CD14-positive monocyte (primary cell): ENCODE measurements at places on chromosomes 11 and 22.
A peak's percentile ranks its signal among the peaks of the same experiment; 100 is the strongest.

GRCh38 chr22:43561415-43562178, 149.8 kb downstream of the MPPED1 start:
- no peak for DNase-seq

DNA sequence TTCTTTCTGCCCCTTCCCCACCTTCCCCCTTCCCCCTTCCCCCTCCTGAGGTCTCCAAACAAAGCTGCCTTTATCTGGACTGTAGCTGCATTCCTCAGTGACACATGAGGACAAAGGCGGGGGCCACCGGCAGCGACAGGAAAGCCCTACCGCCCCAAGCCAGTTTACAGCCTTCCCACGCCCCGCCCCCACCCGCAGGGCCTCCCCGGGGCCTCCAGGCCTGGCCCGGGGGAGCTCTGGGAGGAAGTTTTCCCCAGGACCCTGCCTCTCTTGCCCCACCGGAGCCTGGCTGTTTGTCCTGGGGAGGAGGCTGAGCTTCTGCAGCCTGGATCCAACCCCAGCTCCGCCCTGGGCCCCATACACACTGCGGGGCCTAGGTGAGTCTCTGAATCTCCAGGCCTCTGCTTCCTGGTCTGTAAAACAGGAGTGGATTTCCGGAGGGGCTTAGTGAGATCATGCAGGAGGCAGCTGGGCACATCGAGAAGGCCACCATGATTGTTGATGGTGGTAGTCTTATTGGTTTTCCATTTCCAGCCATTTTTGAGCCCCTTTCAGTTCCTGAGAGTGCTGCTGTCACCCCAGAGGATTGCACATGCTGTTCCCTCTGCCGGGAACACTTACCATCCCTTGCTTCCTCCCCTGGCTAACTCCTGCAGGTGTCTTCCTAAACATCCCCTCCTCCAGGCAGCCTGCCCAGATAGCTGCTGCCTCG, 130.7 kb downstream of the MN1 start:
- peak; percentile 37 for DNase-seq

DNA sequence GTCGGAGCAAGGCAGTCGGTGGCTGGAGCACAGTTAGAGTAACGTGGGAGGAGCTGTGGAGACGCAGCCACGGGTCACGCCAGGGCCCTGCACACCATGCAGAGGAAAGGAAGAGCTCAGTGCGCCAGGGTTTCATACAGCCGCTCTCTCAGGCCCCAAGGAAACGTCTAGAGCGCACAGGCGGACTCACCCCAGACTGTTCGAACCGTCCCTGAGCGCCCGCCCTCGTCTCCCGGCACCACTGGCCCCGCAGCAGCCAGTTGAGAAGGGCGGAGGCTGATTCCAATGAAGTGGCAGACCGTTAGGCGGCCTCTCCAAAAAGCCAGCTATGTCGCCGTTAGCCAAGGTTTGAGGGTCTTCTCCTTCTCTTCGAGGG, 483 bp upstream of the HYLS1 start:
- peak; percentile 31 for DNase-seq

- DNase-seq: peak; percentile 40
Observed at GRCh38 chr11:44726283-44727113, at the start of gene TSPAN18. Gene TSPAN18, plus strand, starts transcription at chr11:44726962. Its CDS starts 179,455 bp downstream, at chr11:44906417.

DNA sequence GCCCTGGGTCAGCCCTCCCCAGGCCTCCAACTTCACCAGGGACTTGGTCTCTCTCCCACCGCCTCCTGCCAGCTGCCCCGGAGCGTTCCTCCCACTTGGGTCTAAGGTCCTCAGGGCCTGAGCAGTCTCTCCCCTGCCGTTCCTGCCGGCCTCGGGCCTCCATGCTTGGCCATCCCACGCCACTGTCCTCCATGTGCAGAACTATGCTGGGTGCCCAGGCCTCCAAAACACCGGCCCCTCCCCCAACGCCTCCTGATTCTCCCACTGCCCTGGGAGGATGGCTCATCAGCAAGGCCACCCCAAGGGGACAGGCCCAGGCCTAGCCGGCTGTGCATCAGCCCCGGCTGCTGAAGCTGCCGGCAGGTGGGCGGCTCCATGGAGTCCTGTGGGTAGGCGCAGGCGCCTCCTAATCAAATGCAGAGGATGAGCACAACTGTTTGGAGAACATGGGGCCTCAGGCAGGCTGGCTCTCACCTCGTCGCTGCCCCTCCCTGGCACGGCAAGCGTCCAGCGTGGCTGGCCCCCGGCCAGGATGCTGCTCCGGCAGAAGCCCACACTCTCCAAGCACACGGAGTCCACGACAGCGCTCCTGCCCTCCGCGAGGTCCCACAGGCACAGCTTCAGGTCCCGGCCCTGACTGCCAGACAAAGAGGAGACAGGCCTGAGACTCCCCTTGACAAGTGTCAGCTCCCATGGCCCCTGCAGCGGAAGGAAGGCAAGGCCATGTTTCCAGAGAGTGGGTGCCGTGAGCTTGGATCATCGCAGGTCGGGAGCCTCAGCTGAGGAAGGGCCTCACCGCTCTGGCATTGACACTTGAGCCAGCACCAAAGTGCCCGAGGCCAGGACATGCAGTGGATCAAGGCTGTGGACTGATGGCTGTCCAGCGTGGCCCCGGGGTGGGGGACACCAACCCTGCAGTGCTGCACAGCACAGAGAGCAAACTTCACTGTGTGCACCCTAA, 42.6 kb downstream of the GNB1L start:
- DNase-seq: no peak

DNA sequence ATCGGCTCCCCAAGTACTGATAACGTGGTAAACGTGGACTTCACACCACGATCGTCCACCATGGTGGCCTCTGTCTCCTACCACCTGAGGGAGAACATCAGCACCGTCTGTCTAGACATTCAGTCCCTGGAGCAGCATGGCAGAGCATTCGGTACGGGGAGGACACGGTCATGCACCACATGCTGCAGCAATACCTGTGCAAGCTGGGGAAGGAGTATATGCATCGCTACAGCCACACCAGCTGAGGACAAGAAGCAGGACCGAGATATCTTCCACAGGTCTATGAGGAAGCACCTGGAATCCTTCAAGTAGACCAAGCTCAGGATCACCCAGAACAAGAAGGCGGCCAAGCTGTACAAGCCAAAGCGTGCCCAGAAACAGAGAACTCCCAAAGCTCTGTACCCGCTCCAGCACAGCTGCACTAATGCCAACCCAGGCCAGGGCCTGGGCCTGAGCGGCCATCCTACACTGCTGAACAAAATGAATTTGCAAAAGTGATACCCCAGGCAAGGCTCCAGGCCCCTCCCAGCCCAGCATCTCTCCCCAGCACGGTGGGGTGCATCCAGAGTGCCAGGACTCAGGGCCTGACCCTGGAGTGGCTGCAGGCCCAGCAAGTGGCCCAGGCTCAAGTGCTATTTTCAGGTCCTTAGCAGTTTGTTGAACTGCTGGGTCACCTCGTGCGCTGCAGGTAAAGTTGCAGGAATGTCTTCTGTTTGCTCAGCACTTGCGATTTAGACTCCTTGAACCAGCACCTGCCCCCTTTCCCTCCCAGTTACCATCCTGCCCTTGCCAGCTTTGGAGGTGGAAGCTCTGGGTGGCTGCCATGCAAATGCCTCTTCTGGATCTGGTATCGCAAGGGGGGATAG, 119.3 kb upstream of the SERPIND1 start:
- DNase-seq: no peak

DNA sequence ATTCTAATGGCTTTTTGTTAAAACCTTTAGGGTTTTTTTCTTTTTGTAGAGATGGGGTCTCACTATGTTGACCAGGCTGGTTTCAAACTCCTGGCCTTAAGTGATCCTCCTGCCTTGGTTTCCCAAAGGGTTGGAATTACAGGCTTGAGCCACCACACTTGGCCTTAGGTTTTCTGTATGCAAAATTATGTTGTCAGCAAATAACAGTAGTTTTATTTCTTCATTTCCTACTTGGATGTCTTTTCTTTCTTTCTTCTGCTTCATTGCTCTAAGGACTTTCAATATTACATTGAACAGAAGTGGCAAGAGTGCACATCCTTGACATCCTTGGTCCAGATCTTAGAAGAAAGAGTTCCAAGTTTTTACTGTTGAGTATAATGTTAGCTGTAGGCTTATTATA, 52.8 kb downstream of the CCDC81 start:
- DNase-seq: no peak

GRCh38 chr22:24474221-24474620, 20.9 kb upstream of the UPB1 start:
- no peak for DNase-seq

GRCh38 chr11:67027483-67027930, 4.6 kb downstream of the SYT12 start:
- no peak for DNase-seq

DNA sequence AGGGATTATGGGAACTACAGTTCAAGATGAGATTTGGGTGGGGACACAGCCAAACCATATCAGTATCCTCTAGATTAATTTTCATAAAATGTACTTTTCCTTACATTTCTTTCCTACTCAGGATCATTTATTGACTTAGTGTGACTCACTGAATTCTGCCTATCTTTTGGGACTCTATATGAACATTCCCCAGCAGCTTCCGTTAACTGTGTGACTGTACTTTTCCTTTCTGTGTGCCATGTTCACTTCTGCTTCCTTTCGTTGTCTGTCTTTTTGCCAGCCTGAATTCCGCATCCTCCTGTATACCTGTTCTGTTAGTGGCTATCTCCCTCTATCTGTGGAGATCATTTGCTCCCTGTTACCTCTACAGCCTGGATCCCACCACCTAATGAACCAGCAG, 48.8 kb downstream of the SPECC1L start:
- DNase-seq: no peak

DNA sequence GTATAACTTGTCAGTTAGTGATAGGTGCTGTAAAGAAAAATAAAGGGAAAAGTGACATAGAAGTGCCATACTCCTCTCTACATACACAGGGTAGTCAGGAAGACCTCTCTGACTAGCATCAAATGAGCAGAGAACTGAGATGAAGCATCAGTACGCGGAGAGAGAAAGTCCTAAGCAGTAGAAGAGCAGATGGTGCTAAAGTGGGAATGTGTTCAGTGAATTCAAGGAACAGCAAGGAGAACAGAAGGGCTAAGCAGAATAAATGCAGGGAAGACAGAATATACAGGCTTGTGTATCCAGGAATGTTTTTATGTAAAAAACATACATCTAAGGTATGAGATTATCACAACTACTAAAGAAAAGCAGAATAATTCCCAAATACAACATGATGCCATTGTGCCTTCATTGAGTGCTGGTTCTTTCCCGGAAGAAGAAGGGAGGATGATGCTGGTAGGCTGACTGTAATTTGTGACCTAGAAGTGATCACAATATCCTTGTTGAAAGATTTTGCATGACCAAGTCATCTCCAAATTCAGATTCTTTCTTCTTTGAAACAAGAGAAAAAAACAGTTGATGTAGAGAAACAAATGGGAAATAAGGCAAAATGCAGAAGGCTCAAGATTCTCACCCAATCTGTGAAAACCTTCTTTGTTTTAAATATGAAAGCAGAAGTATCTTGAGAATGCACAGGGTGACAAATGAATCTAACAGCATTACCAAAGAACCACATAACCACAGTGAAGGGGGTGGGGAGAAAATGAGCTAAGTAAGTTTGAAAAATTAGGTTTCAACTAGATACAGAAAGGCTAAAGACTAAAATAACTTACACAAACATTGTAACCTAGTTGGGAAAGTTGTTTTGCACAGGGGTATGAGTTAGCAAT, 20.5 kb downstream of the MRE11 start:
- peak; percentile 51 for DNase-seq

GRCh38 chr11:77069969-77070582, 3.3 kb downstream of the CAPN5 start:
- no peak for DNase-seq

- DNase-seq: no peak
Observed at GRCh38 chr11:132862137-132862536, 670.2 kb downstream of the OPCML start.

DNA sequence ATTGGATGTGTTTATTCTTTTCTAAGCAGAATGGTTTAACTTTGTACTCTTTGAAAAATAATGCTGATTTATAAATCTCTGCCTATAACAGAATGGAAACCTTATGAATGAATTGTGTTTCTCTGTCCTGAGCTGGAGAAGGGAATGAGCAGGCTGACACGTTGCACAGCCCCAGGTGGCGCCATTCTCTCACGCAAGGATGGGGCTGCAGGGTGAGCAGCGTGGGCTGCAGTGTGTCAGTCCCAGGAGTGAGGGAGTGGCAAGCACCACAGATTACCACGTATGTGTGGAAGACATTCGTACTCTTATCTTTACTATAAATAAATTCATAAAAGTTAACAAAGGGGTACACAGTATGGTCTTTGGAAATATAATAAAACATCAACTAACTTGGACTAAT, 33.4 kb downstream of the FDX1 start:
- peak; percentile 19 for DNase-seq

DNA sequence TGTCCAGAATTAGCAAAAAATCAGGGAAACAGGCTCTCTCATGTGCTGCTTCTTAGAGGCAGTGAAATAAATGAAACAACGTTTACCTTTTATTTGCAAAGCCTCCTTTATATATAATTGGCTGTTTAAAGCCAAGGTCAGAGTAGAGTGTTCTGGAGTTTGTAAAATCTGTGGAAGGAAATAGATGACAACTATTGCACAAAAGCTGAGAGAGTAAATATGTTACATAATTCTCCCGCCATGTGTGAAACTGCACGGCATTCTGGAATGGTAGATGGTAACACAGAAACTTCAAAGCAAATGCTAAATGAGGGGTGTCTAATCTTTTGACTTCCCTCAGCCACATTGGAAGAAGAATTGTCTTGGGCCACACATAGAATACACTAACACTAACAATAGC, 51.5 kb upstream of the FGF3 start:
- no peak for DNase-seq

DNA sequence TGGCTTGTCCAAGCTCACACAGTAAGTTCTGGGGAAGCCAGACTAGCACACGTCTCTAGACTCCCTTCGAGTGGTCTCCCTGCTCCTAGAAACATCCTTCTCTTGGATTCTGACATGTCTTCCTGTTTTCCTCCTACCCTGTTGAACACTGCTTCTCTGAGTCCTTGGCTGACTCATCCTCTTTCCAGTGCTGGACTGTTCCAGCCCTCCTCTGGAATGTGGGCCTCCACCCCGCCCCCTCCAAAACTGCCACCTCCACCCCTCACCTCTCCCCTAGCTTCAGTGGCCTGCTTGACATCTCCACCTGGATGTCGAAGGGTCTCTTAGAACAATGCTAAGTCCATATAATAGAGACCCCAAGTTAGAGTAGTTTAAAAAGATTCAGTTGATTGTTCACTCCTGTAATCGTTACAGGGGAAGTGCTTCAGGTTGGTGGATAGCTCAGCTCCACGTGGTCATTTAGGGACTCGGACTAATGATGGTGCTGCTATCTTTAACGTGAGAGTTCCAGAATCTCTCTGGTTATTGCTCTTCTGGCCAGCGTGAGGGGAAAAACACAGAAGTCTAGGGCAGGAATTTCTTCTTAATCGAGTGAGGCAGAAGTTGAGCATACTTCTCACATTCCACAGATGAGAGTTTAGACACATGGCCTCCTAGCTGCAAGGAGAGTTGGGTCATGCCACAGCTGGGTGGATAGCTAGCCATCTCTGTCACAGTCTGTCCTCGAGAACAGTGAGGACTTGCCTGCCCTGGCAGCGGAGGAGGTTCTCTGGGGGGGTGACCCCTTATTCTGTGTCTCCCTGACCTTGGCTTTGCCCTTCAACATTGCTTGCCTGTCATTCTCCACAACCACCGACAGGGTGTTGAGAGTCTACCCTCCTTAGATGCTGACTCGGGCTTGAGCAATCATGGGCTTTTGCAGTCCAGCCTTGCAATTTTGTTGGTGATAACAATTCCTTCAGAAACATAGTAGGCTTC, 4.7 kb upstream of the C11orf96 start:
- DNase-seq: no peak

GRCh38 chr11:84316866-84317555, 1030.8 kb upstream of the CCDC90B start:
- no peak for DNase-seq
